ENCODE measurements at places on chromosomes 3 and 15.

GRCh38 chr3:39751286-39751685, 58.1 kb upstream of the MYRIP start:
- DNase-seq, result no peak

DNA sequence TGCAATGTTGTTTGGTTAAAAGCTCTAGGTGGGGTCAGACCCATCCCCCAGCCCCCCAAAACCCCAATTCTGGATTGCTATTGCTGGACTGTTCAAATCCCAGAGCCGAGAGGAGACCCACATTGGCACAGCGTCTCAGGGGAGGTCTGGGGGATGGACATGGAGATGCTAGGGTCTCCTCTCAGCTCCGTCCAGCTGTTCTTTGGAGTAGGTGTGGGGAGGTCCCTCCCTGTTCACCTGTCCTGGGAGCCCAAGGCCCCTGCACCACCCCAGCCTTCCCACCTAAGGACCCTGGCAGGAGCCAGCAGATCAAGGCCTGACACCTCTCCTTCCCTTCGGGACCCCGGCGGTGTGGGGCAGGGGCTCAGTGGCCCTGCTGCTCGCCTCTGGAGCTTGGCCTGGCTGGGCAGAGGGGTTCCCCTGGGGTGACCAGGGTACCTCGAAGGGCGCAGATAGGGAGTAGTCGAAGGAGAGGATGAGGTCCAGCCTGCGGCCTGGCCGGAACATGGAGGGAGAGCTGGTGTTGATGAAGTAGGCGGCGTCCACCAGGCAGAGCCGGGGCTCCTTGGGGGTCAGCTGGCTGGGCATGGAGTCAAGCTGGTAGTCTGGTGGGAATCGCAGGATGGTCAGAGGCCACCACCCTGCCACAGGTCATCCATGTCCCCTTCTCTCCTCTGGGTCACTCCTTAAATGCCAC, 23.9 kb downstream of the PLA2G4D start:
- no peak for DNase-seq

DNA sequence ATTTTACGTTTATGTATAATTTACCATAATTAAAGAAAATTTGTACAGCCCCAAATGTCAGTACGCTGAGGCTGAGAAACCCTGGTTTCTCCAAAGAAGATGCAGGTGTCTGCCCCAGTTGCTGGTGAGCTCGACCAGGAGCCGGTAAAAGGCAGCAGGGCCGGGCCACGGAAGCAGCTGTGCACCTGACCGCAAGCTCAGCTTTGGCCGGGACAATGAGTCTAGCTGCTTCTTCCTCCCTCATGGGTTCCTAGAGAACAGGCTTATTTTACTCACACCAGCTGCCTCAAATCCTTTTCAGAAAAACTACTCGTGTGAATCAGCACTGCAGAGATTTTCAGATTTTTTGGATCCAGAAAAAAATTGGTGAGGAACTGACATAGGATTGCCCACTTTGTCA, 18.0 kb upstream of the ZXDC start:
- no peak for DNase-seq

- no peak for DNase-seq
Measured at GRCh38 chr15:71443538-71443937, 328.3 kb downstream of the THSD4 start.

- DNase-seq, result no peak
Measured at GRCh38 chr3:128541246-128541645, 48.2 kb upstream of the GATA2 start.

All from left colon (tissue), 2 donors.